CD4-positive, alpha-beta T cell treated with Interleukin-6 at 100 ng/mL for 8 hours (primary cell): ENCODE measurements at places on chromosomes 1 and 21.

- DNase-seq, result no peak
These were observed 3.6 kb downstream of the ACKR1 start for GRCh38 chr1:159208175-159208825.

DNA sequence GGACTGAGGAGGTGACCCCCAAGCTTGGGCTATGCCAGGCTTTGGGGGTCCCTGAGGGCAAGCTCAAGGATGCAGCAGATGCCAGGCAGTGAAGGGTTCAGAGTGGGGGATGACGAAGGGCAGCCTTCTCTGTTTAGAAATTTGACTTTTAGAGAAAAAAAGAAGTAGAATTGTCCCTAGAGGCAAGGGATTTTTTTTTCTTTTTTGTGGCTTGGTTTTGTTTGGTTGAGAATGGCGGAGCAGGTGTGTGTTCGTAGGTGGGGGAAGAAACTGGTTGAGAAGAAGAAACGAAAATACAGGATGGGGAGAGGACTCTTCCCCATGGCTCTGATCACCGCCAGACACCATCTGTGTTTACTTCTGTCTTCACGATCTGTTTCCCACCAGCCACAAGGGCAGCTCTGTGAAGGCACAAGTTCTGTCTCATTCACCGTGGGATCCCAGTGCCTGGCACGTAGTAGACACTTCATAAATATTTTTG, 8.2 kb downstream of the PLA2G5 start:
- DNase-seq, result no peak

- DNase-seq, result no peak
These were observed 26.6 kb upstream of the ACBD6 start for GRCh38 chr1:180528868-180529470.

DNA sequence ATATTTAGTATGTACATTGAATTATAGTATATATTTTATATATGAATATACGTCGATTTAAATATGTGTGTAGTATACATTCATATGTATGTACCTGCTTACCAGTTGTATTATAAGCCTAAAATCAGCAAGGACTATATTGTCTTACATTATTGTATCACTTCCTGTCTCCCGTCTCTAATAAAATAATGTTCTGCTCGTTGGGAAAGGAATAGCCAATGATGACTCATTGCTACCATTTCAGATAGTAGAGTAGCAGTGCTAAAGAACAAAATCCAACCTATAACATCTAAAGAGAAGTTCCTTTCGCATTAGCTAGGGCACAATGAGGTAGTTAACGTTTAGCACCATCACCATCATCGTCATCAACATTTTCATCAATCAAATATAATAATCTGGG, 39.9 kb upstream of the SMYD2 start:
- DNase-seq, result no peak

GRCh38 chr1:41900603-41901444, 17.9 kb downstream of the HIVEP3 start:
- DNase-seq, result no peak

GRCh38 chr1:30847358-30847972, 61.1 kb downstream of the SDC3 start:
- no peak for DNase-seq

DNA sequence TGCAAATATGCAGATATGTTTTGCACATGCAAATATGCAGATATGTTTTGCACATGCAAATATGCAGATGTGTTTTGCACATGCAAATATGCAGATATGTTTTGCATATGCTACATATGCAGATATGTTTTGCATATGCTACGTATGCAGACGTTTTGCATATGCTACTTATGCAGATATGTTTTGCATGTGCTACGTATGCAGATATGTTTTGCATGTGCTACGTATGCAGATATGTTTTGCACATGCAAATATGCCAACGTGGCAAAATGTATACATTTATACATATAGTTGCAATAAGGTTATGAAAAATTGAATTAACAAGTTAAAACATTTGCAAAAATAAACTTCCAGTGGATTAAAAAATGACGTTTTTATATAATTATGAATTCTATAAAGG, 30.8 kb upstream of the TP53BP2 start:
- DNase-seq, result no peak

DNA sequence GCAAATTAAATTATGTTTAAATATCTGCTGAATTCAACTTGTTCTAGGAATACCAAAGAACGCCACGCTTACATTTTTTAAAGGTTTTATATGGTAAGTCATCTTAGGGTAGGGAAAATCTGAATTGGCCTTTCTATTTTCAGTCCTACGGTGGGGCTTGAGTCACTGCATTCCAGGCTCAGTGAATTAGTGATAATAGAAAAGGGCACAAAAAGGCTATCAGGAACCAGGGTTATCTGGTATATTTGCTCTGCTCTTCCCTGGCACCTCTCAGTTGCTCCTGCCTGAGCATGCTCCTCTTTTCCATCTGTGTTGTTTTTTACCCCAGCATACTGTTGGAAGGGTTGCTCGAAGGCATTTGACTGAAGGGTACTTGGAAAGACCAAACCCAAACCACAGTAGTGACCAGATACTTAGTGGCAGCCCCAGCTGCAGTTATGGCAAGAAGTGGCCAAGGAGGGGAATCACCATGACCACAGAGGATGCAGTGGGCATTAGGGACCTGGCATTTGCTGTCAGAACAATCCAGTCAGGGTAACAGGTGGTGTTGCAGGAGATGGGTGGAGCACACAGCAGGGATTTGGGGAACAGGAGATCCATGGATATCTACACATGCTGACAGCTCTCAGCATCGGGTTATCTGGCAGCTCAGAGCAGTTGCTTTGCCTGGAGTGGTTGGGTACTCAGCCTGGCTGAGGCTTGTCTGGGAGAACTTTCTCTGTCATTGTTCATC, 2.3 kb downstream of the OVAAL start:
- DNase-seq, result no peak

DNA sequence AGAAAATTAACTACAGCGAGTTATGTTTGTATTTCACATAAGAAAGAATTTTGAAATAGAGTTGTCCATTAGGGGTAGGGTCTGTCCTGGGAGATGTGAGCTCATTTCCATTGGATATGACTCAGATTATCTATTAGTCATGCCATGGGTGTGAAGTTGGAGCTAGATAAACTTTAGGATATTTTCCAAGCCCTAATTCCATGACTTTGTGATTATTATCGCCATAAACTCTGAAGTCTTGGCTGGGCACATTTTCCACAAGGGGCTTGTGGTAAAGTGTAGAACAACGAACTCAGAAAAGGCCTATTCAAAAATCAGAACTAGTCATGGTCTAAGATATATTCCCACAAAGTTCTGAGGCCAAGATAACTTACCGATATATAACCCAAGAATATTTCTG, 396.6 kb downstream of the DPYD start:
- DNase-seq, result no peak

DNA sequence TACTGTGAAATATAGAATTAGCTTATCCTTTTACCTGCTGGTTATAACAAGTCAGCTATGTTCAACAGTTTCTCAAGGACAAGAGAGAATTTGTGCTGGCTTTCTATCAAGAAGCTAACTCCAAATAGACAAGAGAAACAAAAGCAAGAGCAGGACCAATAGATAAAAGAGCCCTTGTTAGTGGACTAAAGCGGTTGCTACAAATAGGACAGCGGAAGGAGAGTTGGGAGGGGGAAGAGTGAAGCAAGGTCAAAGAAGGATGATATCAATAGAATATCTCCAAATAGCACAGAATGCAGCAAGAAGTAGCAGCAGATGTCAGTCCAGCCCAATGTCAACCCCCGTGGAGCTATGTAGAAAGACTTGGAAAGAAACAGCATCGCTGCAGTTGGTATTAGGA, 53.0 kb upstream of the AKT3 start:
- DNase-seq, result no peak

DNA sequence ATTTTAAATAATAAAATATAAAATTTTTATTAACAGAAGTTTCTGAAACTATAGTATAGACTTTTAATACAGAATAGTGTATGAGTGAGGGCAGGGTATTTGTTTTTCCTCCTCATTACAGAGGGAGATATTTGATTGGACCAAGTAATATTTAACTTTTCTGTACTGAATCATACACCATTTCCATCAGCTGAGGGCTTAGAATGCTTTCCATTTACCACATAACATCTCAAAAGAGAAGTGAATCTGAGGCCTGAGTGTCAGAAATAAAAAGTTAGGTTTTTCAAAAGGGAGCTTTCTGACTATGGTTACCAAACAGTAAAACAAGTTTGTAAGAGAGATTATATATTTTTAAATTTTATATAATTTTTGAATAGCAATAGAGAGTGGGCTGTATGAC, 29.5 kb downstream of the TLCD4 start:
- DNase-seq, result no peak
